ENCODE measurements at places on chromosomes 3 and 15.

GRCh38 chr15:39028069-39028468 lies 463.5 kb upstream of the RASGRP1 start:
- DNase-seq = no peak

- no peak for DNase-seq
Measured at GRCh38 chr15:40772014-40772413, 2.2 kb downstream of the C15orf62 start.

- no peak for DNase-seq
Measured at GRCh38 chr15:31296646-31297574, 29.7 kb upstream of the KLF13 start.

DNA sequence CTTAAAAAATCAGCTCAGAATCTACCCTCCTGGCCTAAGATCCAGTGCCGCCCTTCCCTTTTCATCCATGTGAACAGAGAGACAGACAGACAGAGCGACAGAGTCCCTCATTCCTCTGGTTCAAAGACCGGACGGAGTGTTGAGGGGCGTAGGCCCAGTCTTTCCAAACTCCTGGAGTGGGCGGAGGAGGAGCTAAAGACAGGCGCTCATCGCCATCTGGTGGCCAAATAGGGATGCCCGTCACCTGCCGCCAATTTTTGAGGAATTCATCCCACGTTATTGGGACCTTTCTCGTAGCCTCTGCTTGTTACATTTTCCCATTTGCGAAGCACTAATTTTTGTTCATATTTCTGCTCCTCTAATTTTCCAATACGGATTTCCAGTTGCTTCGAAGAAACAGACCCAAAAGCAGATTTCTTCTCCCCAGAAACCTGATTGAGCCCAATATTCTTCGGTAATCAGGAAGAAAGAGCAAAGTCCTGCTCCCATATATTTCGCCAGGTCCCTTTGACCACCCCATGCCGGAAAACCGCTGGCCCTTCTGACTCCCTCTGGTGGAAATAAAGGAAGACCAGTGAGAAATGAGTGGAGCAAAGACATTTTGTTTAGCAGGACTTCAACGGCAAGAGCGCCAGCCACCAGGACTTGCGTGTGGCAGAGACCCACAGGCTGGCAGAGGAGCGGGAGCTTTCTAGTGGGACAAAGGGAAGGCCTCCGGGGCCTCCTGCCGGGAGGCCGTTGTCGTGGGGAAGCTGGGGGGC lies 88.0 kb downstream of the LRRK1 start:
- DNase-seq = peak; percentile 53

DNA sequence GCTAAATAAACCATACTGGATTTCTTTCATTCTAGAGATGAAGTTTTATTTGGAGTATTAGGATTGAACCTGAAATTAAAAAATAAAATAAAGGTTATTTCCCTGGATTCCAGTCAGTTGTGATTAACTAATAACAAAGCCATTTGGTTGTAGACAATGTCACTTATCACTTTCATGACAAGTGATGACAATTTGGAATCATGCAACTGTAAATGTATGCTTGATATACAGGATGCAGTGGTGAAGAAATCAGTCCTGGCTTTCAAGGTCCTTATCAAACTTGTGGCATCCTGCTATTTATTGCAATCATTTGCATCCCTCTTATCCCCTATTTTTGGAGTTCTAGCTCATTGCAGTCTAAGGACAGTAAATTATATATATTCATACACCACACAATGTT lies 425.2 kb downstream of the CHL1 start:
- no peak for DNase-seq

DNA sequence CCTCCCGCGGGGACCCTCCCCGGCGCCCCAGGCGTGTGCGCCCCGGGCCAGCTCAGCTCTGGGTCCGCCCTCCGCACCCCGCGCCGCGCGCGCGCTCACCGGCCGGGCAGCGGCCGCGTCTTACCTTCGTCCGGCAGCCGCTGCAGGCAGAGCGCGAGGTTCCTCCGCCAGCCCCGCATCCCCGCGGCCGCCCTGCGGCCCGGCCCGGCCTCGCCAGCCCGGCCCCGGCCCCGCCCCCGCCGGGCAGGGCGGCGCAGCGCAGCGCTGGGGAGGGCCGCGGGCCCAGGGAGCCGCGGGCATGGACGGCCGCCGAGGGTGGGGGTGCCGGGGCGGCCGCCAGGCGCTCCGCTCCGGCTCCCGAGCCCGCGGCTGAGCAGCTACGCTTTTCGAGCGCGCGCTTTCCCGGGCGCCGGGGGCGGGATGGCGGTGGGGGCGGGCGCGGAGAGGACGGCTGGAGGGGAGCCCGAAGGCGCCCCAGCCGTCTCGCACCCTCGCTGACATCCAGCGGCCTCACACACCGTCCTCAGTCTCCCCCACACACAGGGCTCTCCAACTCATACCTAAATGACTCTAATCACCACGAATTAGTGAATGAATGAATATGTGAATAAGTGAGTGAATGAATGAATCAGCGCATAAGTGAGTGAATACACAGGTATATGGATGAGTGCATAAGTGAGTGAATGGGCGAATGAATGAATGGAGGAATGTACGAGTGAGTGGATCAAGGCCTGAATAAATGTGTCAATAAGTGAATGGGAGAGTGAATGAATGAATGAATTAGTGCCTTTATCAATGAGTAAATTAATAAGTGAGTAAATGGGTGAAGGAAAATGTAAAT lies 48.5 kb upstream of the CCDC174 start:
- DNase-seq = no peak

DNA sequence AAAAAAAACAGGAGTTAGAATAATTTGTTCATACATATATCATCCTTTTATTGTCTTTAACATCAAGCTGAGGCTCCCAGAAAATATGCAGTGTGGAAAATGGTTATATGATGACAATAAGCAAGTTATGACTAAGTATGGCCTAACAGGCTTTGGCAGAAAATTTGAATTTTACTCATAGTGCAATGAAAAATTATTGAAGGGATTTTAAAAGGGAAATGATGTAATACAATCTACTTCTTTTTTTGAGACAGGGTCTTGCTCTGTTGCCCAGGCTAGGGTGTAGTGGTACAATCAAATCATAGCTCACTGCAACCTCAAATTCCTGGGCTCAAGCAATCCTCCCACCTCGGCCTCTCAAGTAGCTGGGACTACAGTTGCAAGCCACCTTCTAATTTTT lies 78.7 kb downstream of the FAIM start:
- no peak for DNase-seq

DNA sequence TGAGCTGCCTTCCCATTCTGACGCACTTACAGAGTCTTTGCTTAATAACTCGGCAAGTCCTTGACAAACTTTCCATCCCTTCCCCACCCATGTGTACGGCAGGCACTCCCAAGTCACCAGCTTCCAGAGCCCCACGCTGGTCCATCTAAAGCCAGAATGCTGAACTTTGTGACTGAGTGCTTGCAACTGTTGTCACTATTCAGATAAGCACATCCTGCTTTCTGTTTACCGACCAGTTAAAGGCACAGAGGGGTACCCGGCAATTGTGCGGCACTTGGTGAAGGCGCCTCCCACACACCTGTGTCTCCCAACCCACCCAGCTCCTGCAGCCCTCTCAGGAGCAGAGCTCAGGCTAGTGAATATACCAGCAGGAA lies 430.6 kb downstream of the FOXP1 start:
- DNase-seq = no peak

GRCh38 chr3:60384341-60384740 lies 866.9 kb downstream of the FHIT start:
- no peak for DNase-seq

- DNase-seq = no peak
Measured at GRCh38 chr3:101976473-101976872, 127.2 kb downstream of the NFKBIZ start.

DNA sequence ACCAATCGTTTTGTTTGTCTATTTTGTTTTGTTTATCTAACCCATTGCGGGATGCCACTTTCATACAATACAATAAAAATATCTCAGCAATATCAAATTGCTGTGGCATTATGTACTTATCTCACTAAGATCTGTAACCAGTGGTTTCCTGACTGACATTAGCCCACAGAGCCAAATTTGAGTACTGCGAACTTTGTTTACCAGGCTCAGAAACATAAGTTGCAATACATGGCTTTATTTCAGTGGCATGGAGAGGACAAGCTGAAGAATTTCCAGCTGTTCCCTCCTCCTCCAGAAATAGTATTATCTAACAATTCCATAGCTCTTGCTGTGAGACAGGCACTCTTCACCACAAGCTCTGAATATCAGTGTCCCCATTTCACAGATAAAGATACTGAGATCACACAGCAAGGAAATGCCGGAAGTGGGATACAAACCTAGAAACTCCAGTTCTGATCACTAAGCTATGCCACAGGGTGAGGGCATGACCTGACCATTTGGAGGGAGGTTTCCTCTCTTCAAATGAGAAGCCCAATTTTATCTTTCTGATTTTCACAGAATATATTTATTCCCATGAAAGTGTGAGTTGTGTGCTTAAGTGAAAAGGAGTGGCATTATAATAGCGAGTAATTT lies 469.9 kb upstream of the CBLB start:
- no peak for DNase-seq

DNA sequence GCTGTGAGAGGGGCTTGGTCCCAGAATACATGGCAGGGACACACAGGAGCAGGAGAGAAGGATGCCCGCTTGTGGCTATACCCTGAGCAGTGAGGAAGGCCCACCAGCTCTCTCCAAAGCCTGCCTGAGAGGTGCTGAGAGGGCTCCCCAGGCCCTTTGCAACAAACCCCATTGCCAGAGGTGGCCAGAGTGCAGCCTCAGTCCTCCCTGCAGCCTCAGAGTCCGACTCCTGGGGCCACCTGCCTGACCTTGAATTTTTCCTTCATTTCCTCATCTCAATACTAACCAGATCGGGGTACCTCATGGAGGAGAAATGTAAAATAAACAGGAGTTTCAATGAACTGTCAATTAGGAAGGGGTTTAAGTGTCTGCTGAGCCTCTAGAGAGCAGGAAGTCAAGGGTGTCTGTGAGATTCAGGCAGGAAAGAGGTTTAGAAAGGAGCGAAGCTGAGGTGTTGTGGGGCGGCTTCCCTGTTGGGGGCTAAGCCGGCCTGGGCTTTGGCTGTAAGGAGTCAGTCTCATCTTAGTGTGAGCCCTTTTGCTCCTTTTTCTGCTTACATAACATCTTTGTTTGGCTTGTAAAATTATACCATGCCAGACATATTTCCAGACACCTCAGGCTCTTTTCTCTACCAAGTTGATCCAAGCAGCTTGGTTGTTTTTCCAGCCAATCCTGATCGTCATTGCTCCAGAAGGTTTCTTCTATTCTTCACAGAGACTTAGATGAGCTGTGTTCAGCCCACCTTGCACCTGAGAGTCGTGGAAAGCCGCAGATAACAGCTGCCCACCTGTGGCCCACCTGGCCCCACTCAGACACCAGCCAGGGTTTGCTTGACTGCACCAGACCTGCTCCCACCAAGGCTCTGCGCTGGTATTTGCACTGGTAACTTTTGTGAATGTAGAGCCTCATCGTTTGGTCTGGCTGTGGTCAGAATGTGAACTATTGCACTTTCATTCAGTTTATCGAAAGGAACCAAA lies 36.7 kb downstream of the CMTM7 start:
- DNase-seq = no peak

DNA sequence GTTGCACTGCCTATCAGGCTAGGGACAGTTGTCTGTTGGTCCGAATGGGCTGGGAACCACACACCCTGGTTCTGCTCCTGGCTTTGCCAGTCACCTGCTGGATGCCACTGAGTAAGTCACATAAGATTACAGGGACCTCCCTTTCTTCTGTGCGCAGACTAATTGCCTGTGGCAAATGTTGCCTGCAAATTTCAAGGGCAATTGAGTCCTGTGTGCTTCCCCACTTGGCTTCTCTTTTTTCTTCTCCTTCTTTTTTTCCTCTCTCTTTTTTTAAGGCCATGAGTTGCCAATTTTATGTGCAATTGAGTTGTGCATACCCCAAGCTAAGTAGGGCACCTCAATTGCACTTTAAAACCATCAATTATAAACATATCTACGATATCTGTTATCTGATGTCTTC lies 963.4 kb downstream of the MCTP2 start:
- no peak for DNase-seq

DNA sequence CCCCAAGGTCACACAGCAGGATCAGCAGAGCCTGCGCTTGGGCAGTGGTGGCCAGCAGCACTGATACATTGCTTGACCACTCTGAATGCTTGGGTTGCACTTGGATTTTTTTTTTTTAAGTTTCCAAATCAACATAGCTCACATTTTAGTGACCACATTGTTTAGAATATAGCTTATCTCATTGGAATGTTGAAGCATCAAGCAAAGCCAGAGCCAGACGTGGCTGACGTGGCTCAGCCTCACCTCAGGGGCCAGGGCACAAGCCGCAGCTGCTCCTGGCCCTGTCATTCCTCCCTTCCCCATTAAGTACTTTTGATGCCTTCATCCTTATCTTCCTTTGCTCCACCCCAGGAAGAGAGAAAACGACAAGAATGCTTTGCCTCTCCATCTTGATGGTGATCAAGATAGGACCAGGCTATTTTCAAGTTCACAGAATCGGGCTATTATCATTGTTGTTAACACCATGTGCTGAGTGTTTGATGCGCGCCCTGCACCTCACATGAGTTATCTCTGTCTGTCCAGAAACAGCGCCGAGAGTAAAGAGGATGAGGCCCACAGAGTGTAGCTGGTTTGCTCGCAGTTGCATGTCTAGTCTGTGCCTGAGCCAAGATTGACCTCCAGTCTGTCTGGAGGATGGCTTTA lies 75.8 kb downstream of the AAGAB start:
- no peak for DNase-seq

DNA sequence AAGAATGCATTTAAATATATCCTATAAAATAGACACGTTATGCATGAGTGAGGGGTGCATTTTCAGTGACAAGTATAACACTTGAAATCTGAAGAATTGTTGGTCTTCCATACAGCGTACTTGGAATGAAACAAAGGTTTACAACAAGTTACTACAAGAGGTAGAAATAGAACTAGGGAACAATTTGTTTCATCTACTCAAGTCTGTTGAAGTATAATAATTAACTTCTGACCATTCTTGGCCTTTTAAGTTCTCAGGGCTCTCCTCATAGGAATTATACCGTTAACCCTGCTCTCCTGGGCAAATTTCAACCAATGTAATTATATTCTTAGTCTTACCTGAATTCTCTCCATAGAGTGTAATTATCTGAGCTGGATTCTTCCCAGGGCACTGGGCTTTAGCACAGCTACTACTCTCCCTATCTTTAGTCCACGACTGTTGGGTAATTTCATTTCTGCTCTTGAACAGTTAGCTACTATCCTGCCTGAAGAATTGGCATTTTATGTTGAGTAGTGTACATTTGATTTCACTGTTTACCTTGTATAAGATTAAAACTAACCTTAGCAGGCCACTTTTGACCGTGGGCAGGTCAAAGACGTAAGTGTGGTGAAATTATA lies 100.6 kb downstream of the UBE2E2 start:
- no peak for DNase-seq

- DNase-seq = no peak
Measured at GRCh38 chr3:176906046-176906905, 291.0 kb downstream of the TBL1XR1 start.

- no peak for DNase-seq
Measured at GRCh38 chr15:36432161-36432560, 147.3 kb upstream of the CDIN1 start.

- DNase-seq = no peak
Measured at GRCh38 chr3:169627073-169627472, 36.4 kb downstream of the MECOM start.

Measured in stimulated activated CD4-positive, alpha-beta T cell treated with anti-CD3 and anti-CD28 coated beads, Interleukin-1b, Interleukin-23, amount 100 ng/mL, for 4 hours (primary cell).